ENCODE measurements at places on chromosomes 7 and 10.

DNA sequence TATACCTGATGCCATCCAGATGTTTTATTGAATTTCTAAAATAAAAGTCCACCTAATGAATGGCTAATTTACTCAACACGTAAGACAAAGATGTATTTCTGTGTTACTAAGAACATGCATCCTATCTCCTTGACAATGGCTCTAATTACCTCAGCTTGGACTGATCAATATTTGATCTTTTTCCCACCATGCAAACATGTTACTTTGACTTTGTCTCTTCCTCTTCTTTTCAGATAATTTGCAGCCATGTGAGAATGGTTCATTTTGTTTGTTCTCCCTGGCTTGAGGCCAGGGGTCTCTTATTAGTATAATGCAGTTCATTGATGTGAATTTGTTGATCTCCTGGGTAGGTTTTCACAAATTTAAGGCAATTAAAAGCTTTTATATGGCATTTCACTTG lies 302.1 kb downstream of the ADK start:
- no peak for DNase-seq

GRCh38 chr7:121329191-121330052 lies 622 bp downstream of the WNT16 start:
- DNase-seq = peak; percentile 23

- DNase-seq = no peak
Measured at GRCh38 chr7:127789031-127789430, 137.0 kb downstream of the SND1 start.

- no peak for DNase-seq
Measured at GRCh38 chr10:59901470-59901869, 4.9 kb downstream of the CCDC6 start.

- peak; percentile 20 for DNase-seq
Measured at GRCh38 chr7:24965831-24966708, 13.9 kb downstream of the OSBPL3 start.

GRCh38 chr10:67917679-67918078 lies 33.2 kb downstream of the SIRT1 start:
- no peak for DNase-seq

DNA sequence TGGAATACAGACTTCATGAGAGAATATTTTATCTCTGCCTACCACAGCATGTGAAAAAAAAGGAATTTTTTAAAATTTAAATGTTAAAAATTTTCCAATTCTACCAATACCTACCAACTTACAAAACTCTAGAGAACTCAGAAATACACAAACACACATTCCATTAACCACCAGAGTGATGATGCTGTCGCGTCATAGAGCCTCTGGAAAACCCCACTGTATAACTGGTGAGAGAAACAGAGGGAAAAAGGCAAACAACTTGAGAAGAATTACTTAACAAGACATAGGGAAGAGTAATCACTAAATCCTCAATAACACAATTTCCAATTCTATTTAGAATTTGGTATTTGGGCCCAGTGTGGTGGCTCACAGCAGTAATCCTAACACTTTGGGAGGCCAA lies 6.2 kb upstream of the SPOCK2 start:
- DNase-seq = no peak

DNA sequence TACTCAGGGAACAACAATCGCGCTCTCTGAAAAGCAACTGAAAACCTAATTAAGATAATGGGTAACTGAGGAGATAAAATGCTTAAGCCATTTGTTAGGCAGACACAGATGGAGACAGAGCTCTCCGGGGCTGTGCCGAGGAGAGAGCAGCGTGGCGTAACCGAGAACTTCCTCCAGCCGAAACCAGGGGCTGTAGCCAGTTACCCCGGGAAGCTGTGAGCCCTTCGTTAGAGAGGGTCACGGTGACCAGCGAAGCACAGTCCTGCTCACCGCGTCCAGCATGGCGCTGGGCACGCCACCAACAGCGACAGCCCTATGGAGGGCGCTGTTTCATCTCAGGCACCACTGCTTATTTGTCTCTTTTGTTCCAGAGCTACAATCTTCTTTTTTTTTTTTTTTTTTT lies 16.1 kb downstream of the PAPOLB start:
- no peak for DNase-seq

GRCh38 chr10:119608316-119609155 lies 11.8 kb upstream of the TIAL1 start:
- peak; percentile 6 for DNase-seq

GRCh38 chr10:74917481-74918077 lies 91.2 kb downstream of the KAT6B start:
- no peak for DNase-seq

GRCh38 chr10:10164848-10165247 lies 852.8 kb upstream of the CELF2 start:
- no peak for DNase-seq

DNA sequence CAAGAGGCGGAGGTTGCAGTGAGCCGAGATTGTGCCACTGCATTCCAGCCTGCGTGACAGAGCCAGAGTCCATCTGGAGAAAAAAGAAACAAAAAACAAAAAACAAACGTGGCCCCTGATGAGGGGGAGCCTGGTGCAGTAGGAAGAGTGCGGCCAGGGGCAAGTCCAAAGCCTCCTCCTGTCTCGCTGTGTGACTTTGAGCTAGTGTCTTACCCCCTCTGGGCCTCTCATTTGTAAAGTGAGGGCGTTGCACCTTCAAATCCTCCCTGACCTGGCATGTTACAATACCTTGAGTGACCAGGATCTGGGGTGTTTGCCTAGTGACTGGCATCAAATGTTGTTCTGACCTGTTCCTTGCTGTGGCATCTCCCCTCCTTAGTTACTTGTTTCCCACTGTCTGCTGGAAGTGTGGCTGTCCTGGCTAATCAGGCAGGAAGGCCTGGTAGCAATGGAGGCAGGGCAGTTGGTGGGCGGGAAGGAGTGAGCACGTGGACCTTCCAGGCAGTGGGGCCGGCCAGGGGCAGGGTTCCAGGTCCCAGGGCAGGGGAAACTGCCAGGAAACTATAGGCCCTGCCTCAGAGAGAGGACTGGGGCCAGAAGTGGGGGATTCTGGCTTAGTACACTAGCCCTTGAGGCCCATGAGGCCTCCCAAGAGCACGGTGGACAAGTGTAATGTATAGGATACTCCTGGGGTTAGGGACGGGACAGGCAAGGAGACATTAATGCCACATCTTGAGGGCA lies 24.5 kb upstream of the GOLGA7B start:
- no peak for DNase-seq

DNA sequence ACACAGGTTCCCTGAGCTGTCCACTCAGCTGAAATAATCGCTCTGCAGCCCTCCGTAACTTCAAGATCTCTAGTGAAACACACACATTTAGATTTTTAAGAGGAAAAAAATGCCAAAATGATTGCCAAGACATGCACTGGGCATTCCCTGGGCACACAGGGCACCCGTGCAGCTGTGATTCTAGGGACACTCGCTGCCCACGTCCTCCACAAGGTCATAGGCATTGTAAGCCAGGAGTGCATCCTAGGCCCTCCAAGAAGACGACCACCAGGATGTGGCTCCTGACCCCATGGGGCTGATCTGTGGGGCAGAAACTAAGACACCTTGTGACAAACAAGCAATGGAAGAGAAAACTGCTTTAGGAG lies 563.3 kb downstream of the PTPRN2 start:
- DNase-seq = no peak

- no peak for DNase-seq
Measured at GRCh38 chr10:36547965-36548364, 577.4 kb upstream of the ANKRD30A start.

DNA sequence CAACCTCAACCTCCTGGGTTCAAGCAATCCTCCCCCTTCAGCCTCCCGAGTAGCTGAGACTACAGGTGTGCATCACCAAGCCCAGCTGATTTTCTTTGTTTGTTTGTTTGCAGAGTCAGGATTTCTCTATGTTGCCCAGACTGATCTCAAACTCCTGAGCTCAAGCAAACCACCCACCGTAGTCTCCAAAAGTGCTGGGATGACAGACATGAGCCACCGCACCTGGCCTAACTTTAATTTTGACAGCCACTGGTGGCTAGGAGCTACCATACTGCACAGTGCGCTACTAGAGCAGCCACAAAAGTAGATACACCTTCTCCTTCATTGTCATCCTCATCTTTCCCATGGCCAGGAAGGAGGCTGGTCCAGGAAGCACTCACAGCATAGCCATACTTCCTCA lies 31.2 kb upstream of the GATA3 start:
- no peak for DNase-seq

- peak; percentile 55 for DNase-seq
Measured at GRCh38 chr10:92240289-92241157, 50.4 kb downstream of the CPEB3 start.

GRCh38 chr7:52571026-52571425 lies 464.4 kb upstream of the POM121L12 start:
- no peak for DNase-seq

DNA sequence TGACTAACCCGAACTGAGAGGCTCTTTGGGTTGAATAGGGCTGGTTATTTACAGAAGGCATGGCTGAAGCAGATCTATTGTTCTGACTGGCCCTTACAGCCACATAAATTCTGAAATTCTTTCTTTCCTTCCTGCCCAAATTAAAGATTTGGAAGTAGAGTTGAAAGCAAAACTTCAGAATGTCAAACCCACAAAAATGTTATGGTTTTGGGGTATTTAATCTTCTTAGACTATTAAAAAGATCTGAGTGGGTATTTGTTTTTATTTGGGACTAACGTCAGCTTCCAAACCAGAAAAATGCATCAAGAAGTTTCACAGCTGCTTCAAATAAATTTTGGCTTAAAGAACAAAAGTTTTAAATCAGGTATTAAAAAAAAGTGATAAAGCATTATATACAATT lies 124.5 kb downstream of the AHR start:
- no peak for DNase-seq

DNA sequence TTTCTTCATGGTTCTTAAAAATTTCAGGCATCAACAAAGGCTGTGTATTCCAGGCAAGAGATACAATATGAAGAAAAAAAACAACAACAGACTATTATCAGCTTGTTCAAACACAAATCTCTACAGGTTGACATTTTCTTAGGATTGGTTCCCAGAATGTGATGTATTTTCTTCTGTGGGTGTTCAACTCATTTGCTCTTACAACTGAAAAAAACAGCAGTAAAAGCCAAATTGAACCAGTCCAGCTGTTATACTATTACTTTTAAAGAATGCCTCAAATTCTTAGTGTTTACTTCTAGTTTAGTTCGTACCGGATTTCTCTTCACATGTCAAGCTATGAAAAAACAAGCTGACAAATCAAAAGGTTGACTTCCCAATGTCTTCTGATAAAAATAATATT lies 60.7 kb downstream of the CNTNAP2 start:
- no peak for DNase-seq

DNA sequence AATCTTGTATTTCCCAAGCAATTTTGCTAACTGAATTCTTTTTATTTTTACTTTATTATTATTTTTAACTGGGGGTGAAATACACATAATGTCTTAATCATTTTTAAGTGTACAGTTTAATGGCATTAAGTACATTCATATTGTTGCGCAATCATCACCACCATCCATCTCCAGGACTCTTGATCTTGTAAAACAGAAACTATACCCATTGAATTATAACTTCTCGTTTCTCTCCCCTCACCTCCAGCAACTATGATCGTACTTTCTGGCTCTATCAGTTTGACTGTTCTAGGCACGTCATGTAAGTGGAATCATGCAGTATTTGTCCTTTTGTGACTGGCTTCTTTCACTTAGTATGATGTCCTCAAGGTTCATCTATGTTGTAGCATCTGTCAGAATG lies 108.8 kb downstream of the ARL5B start:
- no peak for DNase-seq

- no peak for DNase-seq
Measured at GRCh38 chr10:126256864-126257263, 131.4 kb downstream of the ADAM12 start.

- no peak for DNase-seq
Measured at GRCh38 chr10:86657011-86657395, 2.7 kb downstream of the OPN4 start.

- no peak for DNase-seq
Measured at GRCh38 chr10:122558452-122558851, 2.1 kb upstream of the DMBT1 start.

- no peak for DNase-seq
Measured at GRCh38 chr7:77242554-77242953, 42.9 kb upstream of the FGL2 start.

- no peak for DNase-seq
Measured at GRCh38 chr7:7099584-7100014, 82.7 kb upstream of the C1GALT1 start.

GRCh38 chr10:122336332-122336731 lies 38.2 kb upstream of the PLEKHA1 start:
- no peak for DNase-seq

- no peak for DNase-seq
Measured at GRCh38 chr10:48613016-48613415, 8.1 kb upstream of the ARHGAP22 start.

DNA sequence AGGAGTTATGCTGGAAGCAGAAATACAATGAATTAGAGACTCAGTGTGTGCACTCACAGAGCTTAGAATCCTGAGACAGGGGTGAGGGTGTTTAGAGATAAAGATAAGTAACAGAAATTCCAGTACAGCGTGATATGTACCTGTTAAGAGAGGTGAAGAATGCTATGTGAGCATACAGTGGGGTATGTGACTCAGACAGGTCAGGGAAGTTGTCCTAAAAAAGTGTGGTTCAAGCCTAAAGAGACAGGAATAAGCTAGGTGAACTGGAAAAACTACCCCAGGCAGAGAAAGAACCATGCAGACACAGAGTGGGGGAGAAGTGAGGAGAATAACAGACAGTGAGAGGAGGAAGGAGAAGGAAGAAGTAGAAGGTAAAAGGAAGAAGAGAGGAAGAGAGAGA lies 8.6 kb downstream of the SMIM30 start:
- no peak for DNase-seq

DNA sequence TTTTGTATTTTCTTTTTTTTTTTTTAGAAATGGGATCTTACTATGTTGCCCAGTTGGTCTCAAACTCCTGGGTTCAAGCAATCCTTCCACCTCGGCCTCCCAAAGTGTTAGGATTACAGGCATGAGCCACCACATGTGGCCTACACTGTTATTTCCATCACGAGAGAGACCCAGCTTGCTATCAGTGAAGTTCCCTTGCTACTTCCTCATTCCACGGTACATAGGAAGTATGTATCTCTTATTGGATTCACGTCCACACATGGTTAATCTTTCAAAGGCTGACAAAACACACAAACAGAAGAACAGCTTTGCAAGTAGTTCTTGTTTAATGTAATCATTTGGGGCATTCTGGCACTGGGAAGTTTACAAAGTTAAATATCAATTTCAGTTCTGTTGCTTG lies 50.9 kb downstream of the DCLRE1A start:
- DNase-seq = no peak

DNA sequence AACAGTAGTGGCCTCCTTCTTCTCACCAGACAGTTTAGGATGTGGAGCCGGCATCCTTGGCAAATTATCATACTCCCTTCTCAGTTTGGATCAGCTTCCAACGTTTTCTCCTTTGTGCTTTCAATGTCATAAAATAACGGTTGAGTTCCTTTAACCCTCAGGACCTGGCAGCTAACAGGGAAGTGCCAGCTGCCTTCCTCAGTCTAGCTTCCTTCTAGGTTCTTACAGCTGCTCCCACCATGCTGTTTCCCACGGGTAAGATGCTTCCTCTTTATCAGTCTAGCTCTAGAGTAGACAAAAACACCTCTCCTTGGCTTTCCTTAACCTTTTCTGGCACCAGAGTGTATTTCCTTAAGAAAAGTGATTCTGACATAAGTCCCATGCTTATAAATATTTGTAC lies 33.2 kb downstream of the BLVRA start:
- no peak for DNase-seq

Measured in memory B cell (primary cell).